ENCODE measurements at places on chromosomes 2 and 18.

DNA sequence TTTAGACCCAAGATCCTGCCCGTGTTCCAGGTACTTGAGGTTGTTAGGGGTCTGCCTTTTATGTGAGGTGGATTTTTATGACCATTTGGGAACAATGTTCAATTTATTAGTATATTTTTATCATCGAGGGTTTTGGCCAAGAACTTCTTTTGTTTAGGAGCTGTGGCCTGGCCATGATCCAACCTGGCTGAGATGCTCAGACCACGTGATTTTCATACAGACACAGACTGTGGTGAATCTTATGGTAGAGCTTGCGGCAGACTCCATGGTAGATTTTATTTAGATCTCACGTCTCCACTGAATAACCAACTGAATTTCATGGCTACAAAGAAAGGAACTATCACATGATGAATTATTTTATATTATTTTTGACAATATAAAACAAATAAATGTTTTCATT is 405.5 kb upstream of the VWC2L start:
- DNase-seq, result no peak

- no peak for DNase-seq
These were observed 84.0 kb upstream of the TMEM200C start for GRCh38 chr18:5979176-5979888.

DNA sequence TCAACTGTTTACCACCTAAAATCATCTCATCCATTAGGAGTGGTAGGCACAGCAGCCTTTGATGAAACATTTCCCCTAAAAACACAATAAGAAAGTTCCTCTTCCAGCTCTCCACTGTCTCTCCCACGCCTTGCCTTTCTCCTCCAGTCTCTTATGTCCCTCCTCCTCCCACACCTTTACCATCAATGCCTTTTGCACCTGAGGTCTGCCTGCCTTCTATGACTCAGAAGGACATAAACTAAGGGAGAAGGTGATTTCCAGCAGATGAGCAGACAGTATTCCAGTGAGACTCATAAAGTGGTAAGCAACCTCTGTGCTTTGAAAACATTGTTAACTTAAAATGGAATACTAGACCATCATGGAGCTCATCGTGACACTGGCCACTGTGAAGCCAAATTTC is 34.2 kb upstream of the NDUFV2 start:
- DNase-seq, result no peak

DNA sequence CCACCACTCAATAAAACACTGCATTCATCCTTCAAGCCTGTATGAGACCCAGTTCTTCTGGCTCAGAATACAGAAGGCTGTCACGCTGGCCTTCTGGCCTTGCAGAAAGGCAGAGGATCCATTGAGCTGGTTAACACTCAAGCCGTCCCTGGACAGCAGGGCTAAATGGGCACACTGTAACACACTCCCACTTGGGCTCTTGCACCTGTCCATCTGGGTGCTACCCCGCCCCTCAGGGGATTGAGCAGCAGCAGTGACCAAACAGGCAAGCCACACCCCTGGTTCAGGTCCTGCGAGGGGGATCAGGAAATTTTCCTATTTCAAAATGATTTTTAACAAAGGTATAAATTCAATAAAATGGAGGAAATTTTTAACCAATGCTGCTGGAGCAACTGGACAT is 936.0 kb downstream of the CNTNAP5 start:
- no peak for DNase-seq

GRCh38 chr2:233832869-233833311 is 21.4 kb downstream of the HJURP start:
- no peak for DNase-seq

- DNase-seq, result no peak
These were observed 1.9 kb downstream of the MCFD2 start for GRCh38 chr2:46913471-46914381.

GRCh38 chr2:8677646-8678592 is 3.9 kb upstream of the ID2 start:
- DNase-seq, result peak; percentile 53

DNA sequence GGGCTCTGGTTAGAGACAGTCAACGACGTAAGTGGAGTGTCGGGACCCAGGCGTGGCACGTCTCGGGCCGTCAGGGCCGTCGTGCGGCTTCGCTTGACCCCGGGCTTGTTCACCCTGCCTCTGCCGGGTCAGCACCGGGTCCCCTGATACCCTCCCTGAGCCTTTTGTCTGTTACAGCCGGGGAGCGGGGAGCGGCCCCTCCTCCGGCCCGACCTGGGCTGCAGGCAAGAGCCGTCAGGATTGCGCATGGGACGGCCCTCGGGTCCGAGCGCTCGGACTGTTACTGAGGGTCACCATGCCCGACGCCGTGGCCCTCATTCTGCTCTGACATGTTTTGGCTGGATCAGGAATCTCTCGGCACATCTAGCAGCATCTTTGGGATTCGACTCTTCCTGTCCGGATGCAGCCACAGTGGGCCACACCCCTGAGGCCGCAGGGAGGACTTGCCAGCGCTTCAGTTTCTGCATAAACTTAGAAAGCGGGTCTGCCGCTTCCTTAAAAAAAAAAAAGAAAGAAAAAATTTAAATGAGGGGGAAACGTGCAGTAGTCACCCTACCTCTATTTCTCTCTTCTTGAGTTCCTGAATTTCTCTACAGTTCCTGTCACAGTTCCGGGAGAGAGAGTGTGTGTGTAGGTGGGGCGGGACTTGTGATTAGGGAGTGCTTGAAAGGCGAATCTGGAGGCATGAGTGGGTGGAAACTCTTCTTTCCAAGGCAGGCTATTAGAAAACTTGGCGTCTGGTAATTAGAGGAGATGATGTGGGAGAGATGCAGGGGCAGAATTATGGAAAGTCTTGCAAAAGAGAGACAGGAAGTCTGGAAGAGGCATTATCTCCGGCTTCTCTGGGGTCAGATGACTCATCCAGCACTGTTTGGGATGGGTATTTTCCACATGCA is 909 bp downstream of the TMEM87B start:
- DNase-seq, result peak; percentile 70

DNA sequence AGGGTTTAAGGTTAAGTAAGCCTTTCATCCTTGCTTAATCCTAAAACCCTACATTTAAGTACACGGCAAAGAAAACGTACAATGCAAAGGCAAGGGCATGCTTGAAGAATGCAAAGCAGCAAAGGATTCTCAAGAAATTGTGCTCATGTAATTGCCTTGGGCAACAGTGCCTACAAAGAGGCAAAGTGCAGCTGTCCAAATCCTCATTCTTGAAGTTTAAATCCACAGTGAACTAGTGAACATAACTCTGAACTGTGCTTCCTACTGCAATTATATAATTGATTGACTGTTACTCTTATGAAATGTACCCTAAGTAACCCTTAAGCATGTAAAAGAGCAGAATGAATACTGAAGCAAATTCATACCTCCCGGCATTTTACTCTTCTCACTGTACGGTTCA is 85.4 kb downstream of the MAP3K20 start:
- no peak for DNase-seq

- DNase-seq, result no peak
These were observed 154.8 kb upstream of the PGAP1 start for GRCh38 chr2:197081294-197081693.
